ENCODE measurements at places on chromosomes 12 and 14.

DNA sequence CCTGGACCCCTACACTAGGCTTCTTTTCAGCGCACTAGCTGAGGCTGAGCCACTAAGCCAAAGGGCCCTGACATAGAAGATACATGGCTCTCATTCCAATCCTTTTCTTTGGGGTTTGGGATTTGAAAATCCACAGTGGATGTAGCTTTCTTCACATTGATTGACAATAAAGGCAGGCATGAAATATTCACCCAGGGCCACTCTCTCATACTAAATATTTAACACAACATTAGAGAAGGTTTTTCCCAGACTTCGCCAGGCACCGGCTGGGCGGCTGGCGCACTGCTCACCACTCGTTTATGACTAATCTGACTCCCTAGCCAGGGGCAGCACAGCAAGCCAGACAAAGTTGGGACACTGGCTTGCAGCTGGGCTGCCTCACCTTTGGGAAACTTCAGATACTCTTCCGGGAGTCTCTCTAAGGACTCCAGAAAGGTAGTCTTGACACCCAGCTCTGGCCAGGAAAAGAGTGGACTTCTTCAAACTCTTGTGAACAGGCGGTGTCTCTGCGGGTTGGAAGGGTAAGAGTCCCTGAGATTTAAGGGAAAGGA lies 699 bp upstream of the HOXC11 start:
- DNase-seq: no peak

DNA sequence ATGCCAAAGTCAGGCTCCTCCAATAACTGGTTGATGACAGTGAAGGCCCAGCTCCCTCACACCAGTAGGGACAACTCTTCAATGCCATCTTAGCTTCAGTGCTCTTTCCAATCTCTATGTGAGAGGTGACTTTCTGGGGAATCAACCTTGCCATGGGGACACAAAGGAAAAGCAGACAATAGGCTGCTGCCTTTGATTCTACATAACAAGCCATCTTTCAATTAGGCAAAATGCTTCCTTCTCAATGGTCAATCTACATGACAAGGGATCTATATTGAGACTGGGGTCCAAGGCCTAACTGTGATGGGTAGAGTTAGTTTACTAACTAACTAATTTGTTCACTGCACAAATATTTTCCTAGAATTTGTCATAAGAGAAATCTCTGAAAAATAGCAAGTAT lies 1417.5 kb upstream of the SEL1L start:
- no peak for DNase-seq

GRCh38 chr12:63420206-63420644 lies 248.1 kb downstream of the DPY19L2 start:
- no peak for DNase-seq

DNA sequence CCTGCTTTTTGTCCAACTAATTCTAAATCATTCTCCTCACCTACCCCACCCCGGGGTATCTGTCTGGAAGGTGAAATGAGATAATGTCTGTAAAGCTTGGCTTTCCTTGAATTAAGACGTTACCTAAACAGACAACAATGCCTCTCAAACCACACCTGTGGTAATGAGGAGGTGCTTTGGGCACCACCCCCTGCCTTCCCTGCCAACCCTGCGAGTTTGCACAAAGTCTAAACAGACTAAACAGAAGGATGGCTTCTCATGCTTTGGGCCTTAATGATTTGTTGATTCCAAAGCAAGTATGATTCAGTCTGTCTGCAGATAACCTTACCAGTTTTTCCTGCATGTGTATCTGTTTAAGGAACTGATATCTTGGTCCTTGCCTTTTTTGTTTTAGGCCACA lies 82.4 kb downstream of the ZFC3H1 start:
- DNase-seq: no peak

DNA sequence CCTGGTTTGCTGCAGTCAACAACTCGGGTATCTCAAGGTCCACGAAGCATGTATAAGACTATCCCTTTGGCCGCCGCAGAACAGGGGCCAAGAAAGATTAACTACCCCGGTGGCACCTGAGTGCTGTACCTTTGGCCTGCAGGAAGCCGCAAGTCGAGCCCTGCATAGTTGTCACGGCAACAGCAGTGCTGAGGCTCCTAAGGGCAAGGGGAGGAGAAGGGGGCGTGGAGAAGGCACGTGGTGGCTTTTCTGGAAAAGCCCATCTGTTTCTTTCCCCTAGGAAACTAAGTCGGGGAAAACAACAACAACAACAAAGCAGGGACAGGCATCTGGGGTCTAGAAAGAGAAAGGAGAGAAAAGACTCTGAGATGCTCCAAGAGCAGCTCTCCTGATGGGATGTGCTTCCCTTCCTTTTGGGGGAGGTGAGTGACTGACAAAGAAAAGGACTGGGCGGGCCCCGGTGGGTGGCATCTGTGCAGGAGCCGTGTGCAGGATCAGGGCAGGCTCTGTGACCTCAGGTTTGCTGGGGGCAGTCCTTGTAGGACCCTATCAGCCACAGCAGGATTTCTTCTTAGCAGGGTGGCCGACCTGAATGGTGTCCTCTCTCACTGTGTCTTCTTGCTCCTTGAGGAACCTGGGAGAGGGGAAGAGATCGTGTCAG lies 123.9 kb downstream of the PRMT8 start:
- no peak for DNase-seq

DNA sequence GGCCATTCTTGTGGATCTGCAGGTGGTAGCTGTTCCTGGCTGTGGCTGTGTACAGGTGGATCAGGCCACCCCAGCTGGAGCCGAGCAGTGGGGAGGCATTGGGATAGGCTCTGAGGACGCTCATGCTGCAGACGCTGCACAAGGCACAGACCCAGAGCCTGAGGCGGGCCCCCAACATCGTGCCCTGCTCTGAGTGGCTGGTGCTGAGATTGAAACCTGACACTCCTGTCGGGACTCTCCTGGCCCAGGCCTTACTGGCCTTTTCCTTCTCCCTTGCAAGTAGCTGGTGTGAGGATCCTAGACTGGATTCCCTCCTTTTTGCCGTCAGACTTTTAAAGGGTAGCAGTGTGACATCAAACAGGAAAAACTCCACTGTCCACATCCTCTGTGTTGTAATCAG lies at the start of gene FGF23:
TSS of gene FGF23 (minus strand) at position 308 of the 400 bp plus-strand sequence. CDS start at position 178, 130 bp downstream.
- DNase-seq: no peak

DNA sequence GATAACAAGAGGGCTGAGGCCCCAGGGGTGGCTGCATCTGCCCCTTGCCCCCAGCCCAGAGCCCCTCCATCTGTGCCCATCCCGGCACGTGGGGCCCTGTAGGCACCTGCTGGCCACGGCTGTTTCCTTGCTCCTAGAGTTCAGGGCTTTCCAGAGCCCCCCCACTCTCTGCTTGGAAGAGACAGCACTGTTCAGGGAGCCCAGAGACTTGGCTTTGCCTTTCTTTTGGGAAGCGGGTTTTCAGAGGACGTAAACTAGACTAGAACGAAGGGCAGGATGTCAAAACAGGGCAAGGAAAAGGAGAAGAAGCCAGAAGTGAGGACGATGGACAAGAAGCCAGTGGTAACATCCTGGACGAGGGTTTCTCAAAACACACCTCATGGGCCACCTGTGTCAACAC lies 163.3 kb upstream of the LHX5 start:
- no peak for DNase-seq

DNA sequence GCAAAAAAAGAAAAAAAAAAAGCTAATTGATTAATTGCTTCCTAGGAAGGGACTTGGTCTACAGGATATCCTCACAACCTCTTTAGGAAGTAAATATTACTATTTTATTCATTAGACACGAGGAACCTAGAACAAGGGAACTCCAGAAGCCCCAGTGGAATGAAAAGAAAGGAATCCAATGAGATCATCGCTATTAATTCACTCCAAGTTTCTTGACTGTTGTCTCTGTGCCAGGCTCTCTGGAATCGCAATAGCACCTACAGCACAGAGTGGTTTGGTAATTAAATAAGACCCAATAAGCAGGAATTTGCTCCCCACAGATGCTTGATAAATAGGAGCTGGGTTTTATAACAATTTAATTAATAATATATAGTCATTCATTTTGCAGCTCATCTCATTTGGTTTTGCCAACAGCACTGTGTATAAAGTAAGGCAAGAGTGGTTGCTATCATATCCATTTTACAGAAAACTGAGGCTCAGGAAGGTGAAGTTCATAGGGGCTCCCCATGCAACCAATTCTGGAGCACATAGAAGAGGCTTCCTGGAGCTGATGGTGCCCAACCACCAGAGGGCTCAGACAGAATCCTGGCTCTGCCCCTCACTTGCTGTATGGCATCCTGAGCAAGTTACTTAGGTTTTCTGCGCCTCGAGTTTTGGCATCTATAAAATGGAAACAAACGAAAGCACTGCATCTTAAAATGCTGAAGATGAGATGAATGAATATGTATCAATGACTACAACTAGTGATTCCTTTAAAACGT lies 420.2 kb downstream of the MED13L start:
- DNase-seq: no peak

DNA sequence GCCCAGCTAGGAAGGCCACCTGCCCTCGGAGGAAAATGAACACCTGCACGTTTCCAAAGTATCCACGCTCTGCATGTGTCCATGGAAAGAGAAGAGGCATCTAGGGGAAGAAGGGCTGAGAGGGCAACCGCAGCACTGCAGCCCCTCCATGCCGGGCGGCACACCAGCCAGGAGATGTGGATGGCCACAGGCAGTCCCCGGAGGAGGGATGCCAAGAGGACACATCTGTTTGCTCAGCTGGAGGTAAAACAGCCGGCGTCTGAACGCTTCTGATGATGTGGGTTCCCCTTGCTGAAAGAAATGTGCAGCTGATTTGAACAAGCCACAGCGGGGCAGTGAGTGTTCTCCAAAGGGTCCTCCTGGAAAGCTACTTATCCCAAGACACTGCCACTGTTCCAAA lies 34.0 kb downstream of the CHGA start:
- no peak for DNase-seq

GRCh38 chr12:71085575-71085974 lies 72.2 kb downstream of the TSPAN8 start:
- DNase-seq: no peak

DNA sequence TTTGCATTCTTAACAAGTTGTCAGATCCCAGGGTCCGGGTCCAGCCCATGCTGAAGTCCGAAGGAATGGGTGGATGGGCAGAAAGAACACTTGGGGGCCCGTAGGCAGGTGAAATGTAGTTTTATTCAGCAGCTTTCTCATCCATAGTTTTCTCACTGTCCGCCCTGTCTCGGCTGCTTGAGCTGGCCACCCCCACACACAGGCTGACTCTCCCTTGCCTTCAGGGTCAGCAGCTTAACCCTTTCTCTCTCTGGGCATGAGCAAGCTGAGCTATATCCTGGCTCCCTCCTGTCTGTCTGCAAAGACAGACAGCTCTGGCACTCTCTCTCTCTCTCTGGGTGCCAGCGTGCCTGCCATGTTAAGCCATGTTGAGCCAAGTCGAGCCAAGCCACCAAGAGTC lies 163.9 kb downstream of the PTCSC3 start:
- DNase-seq: no peak
